HuH-7.5 (cell line): ENCODE measurements at places on chromosomes 11 and 22.

- DNase-seq = no peak
Observed at GRCh38 chr11:79438631-79439409, 2.0 kb downstream of the TENM4 start.

GRCh38 chr11:118497831-118498230 is 29.4 kb upstream of the TTC36 start:
- no peak for DNase-seq

GRCh38 chr11:119626197-119626841 is 102.7 kb downstream of the NECTIN1 start:
- DNase-seq = no peak

DNA sequence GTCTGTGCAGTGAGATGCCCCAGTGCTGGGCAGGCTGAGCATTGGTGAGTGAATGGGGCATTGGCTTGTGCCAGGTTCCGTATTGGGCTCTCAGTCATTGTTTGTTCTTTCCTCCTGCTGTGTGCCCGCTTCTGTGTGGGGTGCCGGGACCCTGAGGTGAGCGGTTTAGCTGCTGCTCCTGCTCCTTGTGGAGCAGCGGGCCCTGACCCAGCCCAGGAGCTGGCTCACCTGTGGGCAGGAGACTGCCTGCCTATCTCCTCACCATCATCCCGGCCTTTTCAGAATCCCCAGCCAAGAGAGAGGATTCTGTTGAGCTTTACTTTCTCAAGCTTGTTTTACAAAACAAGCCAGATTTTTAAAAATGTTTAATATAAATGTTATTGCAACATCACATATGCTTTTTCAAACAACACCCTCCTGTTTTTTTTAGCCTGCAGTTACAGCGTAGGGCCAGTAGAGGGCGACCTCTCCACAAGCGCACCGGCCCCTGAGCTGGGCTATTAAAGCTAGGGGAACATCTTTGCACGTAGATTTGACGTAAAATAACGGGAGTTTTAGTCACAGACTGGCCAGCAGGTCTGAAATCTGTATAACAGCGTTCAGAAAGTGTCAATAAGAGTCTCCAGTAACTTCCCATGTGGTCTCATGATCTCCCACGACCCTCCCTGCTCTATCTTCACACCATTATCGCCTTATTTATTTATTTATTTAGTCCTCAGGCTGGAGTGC is 25.1 kb upstream of the RELT start:
- peak; percentile 94 for DNase-seq

DNA sequence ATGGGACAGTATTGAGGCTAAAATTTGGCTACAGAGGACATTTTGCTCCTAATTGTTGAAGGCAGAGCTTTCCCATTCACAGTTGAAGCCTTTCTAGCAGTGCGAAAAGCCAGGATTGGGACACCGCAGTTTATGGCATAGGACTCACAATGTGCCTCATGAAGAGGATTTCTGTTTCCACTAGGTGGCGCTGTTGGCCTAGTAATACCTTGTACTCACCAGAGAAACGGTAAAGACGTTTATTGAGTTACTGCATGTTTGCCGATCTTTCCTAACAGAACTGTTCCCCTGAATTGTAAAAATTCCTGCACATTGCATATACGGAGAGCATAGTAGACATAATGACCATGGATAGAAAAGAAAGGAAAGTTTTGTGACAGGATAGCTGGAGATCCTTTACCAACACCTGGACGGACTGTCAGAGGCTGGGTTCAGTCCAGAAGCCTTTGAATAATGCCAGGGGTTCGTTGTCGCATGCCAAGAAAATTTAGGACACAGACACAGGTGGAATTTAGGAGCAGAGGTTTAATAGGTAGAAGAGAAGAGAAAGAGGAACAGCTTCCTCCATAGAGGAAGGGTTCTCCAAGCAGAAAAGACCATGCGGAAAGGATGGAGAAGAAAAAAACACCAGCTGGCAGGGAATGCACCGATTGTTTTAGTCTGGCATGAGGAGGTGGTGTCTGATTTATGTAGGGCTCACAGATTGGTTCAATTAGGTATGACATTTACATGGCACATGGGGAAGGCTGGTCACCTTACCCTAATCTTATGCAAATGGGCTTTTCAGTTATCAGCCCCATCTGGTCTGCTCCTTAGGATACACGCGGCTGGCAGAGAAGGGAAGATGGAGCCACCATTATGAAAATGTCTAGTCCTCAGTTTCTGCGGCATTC is 10.8 kb upstream of the OR51D1 start:
- DNase-seq = no peak
